ENCODE measurements at places on chromosomes 13 and 19. TPM values are rescaled to one million over a fixed set of nuclear protein-coding genes. Genes with fewer than 3 reads are reported as not detected.
A peak's percentile ranks its signal among the peaks of the same experiment; 100 is the strongest.

Gene CBLC
- total RNA-seq: 27.8 TPM

Gene CYSLTR2
- not detected for total RNA-seq

- no peak for DNase-seq
Measured at GRCh38 chr19:39319098-39319891, 1.4 kb downstream of the LRFN1 start.

- no peak for DNase-seq
Measured at GRCh38 chr13:20222553-20222952, 9.6 kb downstream of the GJB6 start.

- DNase-seq: no peak
Measured at GRCh38 chr19:30430206-30430734, 58.1 kb downstream of the ZNF536 start.

- peak; percentile 99 for DNase-seq
Measured at GRCh38 chr19:19776206-19777008, 43.5 kb upstream of the ZNF14 start.

GRCh38 chr13:67221630-67222226 is 8.4 kb downstream of the PCDH9 start:
- no peak for DNase-seq

DNA sequence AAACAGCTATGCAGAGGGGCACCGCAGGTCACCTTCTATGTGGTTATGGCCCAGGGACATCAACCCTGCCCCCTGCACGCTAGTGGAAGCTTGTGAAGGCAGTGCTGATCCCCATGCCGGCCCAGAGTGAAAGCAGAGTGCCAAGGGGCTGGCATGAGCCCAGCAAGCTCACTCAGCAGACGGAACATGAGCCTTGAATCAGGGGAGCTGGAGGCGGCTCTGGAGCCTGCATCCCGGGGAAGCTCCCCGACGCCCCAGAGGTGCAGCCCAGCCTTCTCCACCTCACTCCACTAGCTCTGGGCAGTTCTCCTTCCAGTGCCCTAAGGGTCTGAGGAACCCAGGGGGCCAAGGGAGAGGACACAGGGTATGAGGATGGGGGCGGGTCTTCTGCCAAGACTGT is 19.0 kb upstream of the ISYNA1 start:
- no peak for DNase-seq

DNA sequence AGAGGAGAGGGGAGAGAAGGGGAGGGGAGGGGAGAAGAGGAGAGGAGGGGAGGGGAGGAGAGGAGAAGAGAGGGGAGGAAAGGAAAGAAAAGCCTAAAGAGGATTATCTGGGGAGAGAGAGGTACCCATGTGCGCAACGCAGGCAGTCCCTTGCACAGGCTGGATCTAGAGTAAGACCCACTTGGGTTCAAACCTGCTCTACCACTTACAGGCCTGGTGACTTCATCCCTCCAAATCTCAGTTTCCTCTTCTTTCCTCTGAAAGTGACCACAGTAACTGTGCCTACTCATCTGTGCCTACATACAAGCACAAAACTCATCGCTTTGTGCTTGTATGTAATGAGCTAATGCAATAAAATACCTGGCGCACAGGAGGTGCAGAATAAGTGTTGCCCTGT is 732 bp upstream of the MAP1S start:
- no peak for DNase-seq

- DNase-seq: no peak
Measured at GRCh38 chr13:37406031-37406430, 192.5 kb downstream of the POSTN start.

GRCh38 chr19:11659612-11660011 is 62.3 kb downstream of the ZNF627 start:
- DNase-seq: no peak

Measured in WTC11 (cell line).